NCI-H2171 (cell line): ENCODE measurements at places on chromosomes 4 and X.

- no peak for DNase-seq
These were observed 5.1 kb upstream of the DCLK2 start for GRCh38 chr4:150072906-150073714.

DNA sequence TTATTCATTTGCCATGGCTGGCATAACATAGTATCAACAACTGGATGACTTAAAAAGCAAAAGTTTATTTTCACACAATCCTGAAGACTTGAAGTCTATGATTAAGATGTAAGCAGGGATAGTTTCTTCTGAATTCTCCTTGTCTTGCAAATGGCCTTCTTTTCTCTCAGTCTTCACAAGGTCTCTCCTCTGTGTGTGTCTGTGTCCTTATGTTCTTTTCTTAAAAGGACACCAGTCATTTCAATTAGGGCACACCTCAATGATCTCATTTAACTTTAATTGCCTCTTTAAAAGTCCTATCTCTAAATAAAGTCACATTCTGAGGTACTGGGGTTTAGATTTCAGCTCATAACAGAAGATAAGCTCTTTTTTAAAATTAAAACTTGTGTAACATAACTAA, 399.7 kb downstream of the PABPC4L start:
- DNase-seq, result no peak

DNA sequence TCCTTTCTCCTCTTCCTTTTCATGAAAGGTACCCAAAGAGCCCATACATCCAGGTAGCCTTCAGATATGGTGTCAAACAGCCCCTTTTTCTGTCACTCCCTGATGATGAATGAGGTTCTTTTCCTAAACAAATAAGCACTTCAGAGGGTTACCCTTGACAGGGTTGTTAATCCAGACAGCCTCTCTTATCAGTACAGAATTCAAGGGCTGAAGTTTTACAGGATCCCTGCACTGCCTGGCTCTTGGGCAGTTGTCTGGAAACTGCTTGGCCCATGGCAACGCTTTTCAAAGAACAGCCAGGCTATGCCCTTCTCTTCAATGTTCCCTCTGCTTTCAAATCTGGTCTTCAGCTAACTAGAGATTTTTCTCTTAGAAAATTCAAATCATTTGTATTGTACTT, 352.6 kb upstream of the FAM241A start:
- DNase-seq, result no peak

GRCh38 chr4:3176367-3177229, 72.4 kb upstream of the MSANTD1 start:
- peak; percentile 72 for DNase-seq

DNA sequence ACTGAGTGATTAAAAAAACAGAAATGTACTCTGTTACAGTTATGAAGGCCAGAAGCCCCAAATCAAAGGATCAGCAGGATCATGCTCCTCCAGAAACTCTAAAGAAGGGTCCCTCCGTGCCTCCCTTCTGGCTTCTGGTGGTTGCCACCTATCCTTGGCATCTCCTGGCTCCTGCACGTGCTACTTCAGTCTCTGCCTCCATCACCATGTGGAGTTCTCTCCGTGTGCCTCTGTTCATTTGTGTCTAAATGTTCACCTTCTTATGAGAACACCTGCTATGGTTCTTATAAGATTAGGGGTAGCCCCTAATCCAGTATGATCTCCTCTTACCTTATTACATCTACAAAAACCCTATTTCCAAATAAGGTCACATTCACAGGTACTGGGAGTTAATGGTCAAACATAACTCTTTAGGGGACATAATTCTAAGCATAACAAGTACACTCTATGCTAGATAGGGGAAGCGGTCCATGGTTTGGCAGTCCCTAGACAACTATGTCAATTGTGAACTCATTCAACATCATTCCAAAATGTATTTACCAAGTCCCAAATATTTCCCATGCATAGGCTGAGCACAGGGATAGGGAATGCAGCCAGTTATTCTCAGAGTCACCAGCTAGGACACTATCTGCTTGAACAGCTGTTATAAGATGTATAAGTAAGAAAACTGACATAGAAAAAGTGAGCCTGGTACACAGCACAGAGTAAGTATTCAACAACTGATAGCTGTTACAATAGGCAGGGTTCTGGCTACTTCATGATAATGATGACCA, 295.5 kb upstream of the BOD1L1 start:
- no peak for DNase-seq

DNA sequence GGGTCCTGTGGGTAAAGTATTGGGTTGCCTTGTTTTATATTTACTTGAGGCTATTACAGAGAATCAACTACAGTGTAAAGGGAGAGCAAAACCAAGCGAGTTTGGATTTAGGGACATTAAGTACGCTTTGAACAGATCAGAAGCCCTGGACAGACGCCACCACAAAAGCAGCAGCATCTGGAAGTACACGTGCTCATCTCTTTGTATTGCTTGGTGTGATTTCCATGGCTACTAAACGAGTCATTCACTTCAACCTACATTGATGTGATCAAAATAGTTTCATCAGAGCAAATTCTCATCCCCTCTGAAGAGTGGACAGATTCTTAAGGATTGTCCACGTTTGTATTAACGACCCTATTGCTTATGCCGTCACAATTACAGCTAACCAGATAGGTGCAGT, 85.1 kb downstream of the SORBS2 start:
- DNase-seq, result no peak

DNA sequence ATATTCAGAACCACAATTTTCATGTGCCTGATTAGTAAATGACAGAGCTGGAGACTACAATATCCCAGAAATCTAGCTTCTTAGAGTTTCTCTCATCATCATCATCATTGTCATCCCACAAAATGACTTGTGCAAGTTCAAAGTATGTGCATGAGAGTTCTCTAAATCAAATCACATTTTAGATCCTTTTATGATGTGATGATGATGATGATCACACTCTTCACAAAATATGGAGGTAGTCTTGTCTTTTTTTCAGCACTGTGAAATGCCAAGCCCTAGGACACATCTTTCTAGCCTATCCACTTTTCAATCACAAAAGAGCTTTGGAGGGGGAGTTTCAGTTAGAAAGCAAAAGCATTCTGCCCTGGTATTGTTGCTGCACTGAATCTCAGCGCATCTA, 7.4 kb downstream of the MBNL3 start:
- DNase-seq, result no peak

- peak; percentile 27 for DNase-seq
These were observed 9.8 kb upstream of the BCOR start for GRCh38 chrX:40107291-40108161.

DNA sequence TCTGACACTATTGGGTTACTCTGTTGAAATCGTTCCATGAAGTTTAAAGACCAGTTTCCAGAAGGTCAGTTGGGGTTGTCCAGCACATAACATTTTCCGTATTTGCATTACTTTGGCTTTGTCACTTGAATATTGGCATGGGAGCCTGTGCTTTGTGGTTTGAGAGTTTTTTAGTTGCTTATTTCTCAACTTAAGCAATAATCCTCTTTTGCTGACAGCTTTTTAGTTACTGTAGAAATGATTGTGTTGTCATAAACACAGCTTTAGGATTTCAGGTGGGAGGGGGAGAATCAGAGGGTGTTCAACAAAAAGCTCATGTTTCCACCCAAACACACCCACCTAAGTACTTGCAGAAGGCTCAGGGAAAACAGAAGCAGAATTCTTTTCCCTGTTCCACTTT, 210.7 kb upstream of the TLL1 start:
- no peak for DNase-seq

- no peak for DNase-seq
These were observed 1153.3 kb upstream of the PABPC4L start for GRCh38 chr4:135354876-135355275.

DNA sequence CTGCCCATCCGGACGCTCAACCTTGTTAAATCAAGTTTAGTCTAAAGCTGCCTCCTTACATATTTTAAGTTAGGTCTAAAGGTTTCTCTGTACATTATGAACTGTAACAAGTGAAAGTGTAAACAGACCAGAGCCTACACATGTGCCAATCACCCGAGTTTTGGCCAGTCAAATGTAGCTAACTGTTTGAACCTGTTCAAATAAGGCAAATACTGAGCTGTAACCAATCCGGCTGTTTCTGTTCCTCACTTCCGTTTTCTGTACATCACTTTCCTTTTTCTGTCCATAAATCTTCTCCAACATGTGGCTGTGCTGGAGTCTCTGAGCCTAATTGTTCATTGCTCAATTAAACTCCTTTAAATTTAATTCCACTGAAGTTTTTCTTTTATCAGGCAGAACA, 113.3 kb upstream of the SHISA3 start:
- no peak for DNase-seq

DNA sequence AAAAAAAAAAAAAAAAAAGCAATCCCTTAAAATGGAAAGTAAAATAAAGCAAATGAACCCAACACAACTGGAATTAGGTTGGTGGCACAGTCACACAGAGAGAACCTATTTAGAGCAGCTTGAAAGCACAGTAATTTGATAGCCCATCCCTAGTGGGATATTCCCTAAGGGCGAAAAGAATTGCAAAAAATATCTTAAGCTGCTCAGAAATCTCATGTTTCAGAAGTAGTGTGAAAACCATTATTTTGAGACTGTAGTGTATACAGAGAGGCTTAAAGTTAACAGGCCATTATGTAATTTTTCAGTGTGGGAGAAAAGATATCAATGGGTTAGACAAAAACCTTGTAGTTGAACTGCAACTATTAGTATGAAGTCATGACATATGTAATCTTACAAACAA, 40.0 kb upstream of the DHX15 start:
- DNase-seq, result peak; percentile 43

- DNase-seq, result no peak
These were observed 13.6 kb downstream of the SOD3 start for GRCh38 chr4:24808955-24809354.

GRCh38 chrX:65635822-65636221, 31.6 kb upstream of the MSN start:
- no peak for DNase-seq

GRCh38 chr4:86055898-86056297, 304.0 kb downstream of the MAPK10 start:
- DNase-seq, result no peak

- no peak for DNase-seq
These were observed 23.4 kb downstream of the TMEM164 start for GRCh38 chrX:110026099-110026844.

DNA sequence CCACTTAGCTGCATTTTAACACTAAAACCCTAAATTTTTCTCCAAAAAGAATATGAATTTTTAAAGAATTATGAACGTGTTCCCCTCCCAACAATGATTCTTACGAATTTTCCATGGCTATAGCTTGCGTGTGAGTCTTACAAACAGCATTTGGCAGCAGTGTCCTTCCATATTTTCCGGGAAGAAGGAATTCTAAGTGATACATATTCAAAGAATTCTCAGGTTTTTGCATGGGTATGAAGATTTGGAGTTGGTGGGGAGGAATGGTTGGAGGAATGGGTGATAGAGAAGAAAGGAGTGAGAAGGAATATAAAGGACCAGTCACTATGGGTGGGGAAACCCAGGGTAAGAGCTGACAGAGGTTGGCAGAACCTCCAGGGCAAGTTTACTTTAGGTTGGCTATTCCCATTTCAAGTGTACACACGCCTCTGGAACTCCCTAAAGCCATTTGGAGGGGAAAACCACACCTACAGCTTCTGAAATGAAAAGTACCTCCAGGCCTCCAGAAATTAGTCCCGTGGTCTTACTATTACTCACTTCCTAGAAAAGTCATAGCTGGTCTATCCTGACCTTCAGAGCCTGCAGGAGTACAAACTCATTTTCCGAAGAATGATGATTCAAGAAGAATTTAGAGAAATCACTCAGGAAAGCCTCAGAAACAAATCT, 420.8 kb upstream of the DIPK2B start:
- DNase-seq, result no peak

DNA sequence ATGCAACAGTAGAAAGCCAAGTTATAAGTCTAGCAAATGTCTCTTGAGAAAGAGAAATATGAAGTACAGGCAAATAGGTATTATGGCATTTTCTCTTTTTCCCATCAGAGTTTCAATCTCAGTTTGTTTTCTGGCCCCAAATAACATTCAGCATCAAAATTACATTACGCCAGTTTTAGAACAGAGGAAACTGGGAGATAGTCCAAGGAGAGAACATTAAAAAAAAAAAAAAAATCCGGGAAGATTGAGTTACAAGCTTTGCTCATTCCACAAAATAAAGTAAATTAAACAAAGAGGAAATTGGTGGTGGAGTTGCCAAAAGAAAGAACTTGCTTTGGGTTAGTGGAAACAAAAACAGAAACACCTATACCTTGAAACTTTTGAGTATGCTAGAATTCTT, 50.4 kb upstream of the IL13RA2 start:
- no peak for DNase-seq

DNA sequence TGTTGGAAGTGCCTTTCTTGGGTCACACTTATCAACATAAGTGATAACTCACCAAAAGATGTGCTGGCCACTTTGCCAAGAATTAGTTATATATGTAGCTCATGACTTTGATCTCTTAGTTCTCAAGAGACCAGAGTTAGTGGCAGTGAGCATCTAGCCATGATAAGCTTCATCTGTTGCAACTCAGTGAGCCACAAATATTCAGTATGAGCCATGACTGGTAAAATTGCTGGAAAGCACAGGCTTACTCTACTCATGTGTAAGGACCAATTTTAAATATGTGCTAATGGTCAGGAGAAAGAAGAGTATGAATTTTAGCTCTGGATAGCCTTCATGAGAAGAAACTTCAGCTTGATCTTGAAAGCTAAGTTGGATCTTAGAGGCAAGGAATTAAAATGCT, 59.4 kb upstream of the TLL1 start:
- no peak for DNase-seq

DNA sequence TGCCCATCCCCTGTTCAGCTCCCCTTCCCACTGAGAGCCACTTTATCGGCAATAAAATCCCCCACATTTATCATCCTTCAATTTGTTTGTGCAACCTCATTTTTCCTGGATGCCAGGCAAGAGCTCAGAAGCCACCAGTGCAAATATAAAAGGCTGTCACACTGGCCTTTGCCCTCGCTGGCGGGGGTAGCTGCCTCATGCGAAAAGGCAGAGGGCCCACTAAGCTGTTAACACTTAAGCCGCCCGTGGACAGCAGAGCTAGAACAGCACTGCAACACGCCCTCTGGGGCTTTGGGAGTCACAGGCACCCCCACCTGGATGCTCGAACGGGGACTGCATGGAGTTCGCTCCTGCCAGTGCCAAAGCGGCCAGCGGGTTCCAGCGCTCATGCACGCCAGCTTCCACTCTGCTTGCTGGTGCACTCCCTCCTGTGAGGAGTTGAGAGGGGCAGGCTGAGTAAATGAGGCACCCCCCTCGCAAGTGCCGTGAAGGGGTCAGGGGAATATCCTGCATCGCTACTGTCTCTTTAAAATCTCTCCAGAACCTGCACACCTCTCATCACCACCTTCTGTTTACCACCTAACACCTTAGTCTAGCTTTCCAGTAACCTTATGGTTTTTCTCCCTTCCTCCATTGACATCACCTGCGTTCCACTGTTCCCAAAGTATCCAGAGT, 99.5 kb downstream of the SORBS2 start:
- DNase-seq, result no peak

GRCh38 chr4:73821325-73821724, 15.2 kb upstream of the CXCL6 start:
- DNase-seq, result no peak

DNA sequence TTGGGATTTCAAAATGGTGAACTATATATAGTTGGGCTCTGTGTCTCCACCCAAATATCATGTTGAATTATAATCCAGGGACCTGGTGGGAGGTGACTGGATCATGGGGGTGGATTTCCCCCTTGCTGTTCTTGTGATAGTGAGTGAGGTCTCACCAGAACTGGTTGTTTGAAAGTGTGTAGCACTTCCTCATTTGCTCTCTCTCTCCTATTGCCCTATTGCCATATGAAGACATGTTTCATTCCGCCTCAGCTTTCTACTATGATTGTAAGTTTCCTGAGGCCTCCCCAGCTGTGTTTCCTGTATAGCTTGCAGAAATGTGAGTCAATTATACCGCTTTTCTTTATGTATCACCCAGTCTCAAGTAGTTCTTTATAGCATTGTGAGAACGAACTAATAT, 545.6 kb downstream of the TRAM1L1 start:
- DNase-seq, result no peak

- no peak for DNase-seq
These were observed 72.5 kb upstream of the KCNIP4 start for GRCh38 chr4:22021106-22021505.
